ENCODE measurements at places on chromosomes 6 and 20. TPM values are rescaled to one million over a fixed set of nuclear protein-coding genes. Genes with fewer than 3 reads are reported as not detected.

The KCNK16 gene
- not detected for total RNA-seq

The SLC17A2 gene
- not detected for total RNA-seq

The EYS gene
- 1.9 TPM for total RNA-seq

The MMP24 gene
- total RNA-seq, result 82.6 TPM

The TNFAIP3 gene
- 0.94 TPM for total RNA-seq

The ADTRP gene
- total RNA-seq, result 3.1 TPM

The BPIFB1 gene
- not detected for total RNA-seq

The KCNK5 gene
- total RNA-seq, result not detected

The C2 gene
- total RNA-seq, result 3.1 TPM

The NR2E1 gene
- total RNA-seq, result 13.5 TPM

The NKX2-2 gene
- total RNA-seq, result 0.31 TPM

The RGS19 gene
- 7.2 TPM for total RNA-seq

The EMILIN3 gene
- total RNA-seq, result 3.1 TPM

The FILIP1 gene
- total RNA-seq, result 2.2 TPM

The ZC2HC1B gene
- not detected for total RNA-seq

The CNKSR3 gene
- total RNA-seq, result 5.0 TPM

The EDN3 gene
- 0.63 TPM for total RNA-seq

The HCRTR2 gene
- total RNA-seq, result 14.1 TPM

The RAET1L gene
- not detected for total RNA-seq

Data from parietal lobe (tissue), 2 donors.